HuH-7.5 (cell line): ENCODE measurements at places on chromosomes 1 and 21.

GRCh38 chr1:1540818-1541628 is 599 bp upstream of the TMEM240 start:
- no peak for DNase-seq

DNA sequence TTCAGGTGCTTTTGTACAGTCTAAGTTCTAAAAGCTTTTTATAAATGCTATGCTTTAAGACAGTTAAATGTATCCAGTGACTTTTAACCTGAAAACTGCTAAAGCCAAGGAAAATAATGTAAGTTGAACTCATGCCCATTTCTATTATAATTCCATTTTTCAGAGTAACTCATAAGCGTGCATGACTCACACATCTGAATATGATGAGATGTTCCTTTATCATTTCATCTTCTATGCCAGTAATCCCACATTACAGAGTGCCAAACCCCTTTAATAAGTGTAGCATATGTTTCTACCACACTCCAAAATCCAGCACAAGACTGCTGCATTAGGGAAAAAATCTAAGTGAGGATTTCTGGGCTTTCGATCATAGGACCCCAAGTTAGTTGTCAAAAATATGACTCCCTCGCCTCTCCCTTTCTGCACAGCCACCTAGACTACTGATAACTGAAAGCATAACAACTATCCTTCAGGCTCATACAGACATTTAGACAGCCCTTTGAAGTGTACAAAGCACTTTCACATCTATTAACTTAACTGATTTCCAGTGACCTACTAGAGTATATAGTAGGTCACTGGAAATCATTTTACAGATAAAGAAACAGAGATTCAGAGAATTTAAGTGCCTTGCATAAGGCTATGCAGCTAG is 45.3 kb downstream of the JAK1 start:
- no peak for DNase-seq

DNA sequence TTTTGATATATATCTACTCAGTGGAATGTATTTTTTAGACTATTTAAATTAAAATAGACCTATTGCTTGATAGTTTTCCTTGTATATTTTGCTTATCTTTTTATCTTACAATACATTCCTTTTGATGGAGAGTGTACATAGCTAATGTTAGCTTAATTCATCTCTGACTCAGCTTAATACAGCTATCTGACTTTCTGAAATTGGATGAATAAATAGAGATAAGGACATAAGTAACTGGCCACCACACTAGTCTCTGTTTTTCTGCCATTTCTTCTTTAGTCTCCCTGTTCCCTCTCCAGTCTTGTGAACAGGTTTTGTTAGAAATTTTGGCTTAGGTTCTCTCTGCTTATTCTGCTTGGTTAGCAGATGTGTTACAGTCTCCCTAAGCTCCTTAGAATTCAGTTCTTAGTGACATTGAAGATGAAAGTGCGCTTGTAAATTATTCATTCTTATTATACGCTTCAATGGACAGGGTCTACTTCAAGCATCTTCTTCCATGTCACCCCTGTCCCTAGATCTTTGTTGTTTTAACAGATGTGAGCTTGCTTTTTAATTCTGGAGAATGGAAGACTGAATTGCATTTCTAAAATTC is 59.6 kb downstream of the XPR1 start:
- no peak for DNase-seq

GRCh38 chr21:45029948-45030681 is 44.3 kb upstream of the ADARB1 start:
- no peak for DNase-seq

DNA sequence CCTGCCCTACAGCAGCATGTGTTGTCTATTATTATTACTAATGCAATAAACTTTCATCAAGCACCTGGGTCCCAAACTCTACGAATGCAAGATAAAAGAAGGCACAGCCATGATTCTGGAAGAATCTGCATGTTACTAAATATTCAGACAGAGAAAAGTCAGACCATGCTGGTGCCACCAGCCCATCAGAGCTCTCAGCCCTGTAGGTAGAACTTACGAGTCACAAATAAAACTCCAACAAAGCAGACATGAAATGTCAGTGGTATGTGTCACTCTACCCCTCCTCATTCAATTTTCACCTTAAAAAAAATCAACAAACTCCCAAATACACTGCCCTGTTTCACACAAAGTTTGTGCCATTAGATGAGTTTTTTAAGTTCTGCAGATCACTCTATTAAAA is 62.4 kb upstream of the TIAM1 start:
- DNase-seq: no peak

DNA sequence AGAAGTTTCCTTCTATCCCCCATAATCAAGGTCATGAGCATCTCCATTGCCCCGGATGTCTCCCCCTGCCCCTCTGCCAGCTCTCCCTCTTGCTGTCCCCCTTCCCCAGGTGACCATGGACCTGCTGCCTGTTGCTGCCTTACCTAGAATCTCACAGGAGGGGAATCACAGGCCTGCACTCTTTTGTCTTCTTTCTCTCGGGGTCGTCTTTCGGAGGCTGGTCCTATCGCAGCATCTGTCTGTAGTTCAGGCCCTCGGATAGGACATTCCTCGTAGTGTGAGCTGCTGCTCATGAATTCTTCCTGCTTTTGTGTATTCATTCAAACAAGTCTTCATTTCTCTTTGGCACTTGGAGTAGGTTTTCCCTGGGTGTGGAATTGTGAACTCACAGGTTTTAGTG is 39.9 kb upstream of the ACTRT2 start:
- no peak for DNase-seq

- DNase-seq: no peak
Measured at GRCh38 chr21:33265664-33266049, 510 bp upstream of the IL10RB start.

DNA sequence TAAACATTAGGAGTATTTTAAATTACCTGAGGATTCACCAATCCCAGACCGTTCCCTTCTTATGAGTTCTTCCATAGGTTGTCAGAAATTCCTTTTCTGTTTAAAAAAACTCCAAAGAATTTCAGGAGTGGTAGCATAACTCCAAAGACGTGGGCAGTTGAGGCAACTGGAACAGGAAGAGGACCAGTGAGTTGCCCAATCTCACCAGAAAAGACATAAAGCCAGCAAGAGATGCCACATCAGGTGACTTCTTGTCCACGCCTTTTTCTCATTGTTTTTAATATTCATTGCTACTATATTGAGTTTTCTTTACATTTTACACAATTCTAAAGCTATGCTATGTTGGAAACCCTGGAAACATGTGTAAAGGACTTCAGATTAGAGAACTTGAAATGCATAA is 88.1 kb upstream of the JAK1 start:
- DNase-seq: no peak
